Tracheal epithelial cell (primary cell): ENCODE measurements at places on chromosomes 12 and 14. TPM values are rescaled to one million over a fixed set of nuclear protein-coding genes. Genes with fewer than 3 reads are reported as not detected.

Gene LRRIQ1
- under 0.01 and 0.24 TPM in 2 replicates for total RNA-seq

Gene KRT80
- total RNA-seq, result 8.3 and 11.8 TPM in 2 replicates

Gene CISTR
- not detected in 2 replicates for total RNA-seq

Gene LALBA
- total RNA-seq, result not detected in 2 replicates

Gene MYG1
- total RNA-seq, result 34.5 and 43.1 TPM in 2 replicates

Gene MGST1
- total RNA-seq, result 79.8 and 180 TPM in 2 replicates

Gene FAM90A1
- under 0.01 and 0.21 TPM in 2 replicates for total RNA-seq

Gene KCNC2
- not detected in 2 replicates for total RNA-seq

Gene CCDC198
- total RNA-seq, result under 0.01 and 6.5 TPM in 2 replicates

Gene OTX2
- total RNA-seq, result not detected in 2 replicates

Gene TMBIM6
- 618 and 796 TPM in 2 replicates for total RNA-seq

Gene CIPC
- total RNA-seq, result 11.1 and 14.3 TPM in 2 replicates

Gene STAC3
- total RNA-seq, result 1.1 TPM in 1 of 2 replicates, not detected in the other

Gene FOXM1
- 0.48 and 0.64 TPM in 2 replicates for total RNA-seq

Gene LIN7A
- 1.4 TPM in 1 of 2 replicates, not detected in the other for total RNA-seq

Gene C14orf132
- 0.21 and 0.24 TPM in 2 replicates for total RNA-seq

Gene USP44
- total RNA-seq, result 0.21 and 0.96 TPM in 2 replicates

Gene AJUBA
- total RNA-seq, result 250 and 322 TPM in 2 replicates

Gene TAS2R13
- total RNA-seq, result 0.48 and 0.64 TPM in 2 replicates

Gene GYS2
- not detected in 2 replicates for total RNA-seq

Gene PTGES3
- 66.7 and 85.9 TPM in 2 replicates for total RNA-seq
